ENCODE measurements at places on chromosomes 1 and 21. TPM values are rescaled to one million over a fixed set of nuclear protein-coding genes. Genes with fewer than 3 reads are reported as not detected.

The GPR161 gene
- 76.2 TPM for total RNA-seq

The TRIM58 gene
- total RNA-seq = 3.3 TPM

The KLF18 gene
- total RNA-seq = not detected

The HTR6 gene
- 0.41 TPM for total RNA-seq

The USH2A gene
- total RNA-seq = under 0.01 TPM

The SYCP1 gene
- total RNA-seq = not detected

The RNF220 gene
- 48.1 TPM for total RNA-seq

The HSD3B1 gene
- total RNA-seq = not detected

The KRTAP13-3 gene
- total RNA-seq = not detected

The ACTA1 gene
- 0.41 TPM for total RNA-seq

The BGLAP gene
- not detected for total RNA-seq

The ICOSLG gene
- 0.41 TPM for total RNA-seq

The DYNLT5 gene
- 1.2 TPM for total RNA-seq

The HUNK gene
- total RNA-seq = 7.7 TPM

The HFM1 gene
- 69.3 TPM for total RNA-seq

The SYT14 gene
- 51.4 TPM for total RNA-seq

The LCK gene
- not detected for total RNA-seq

The RIPPLY3 gene
- total RNA-seq = not detected

The ANXA9 gene
- under 0.01 TPM for total RNA-seq

The TNFSF18 gene
- 1.6 TPM for total RNA-seq

The SEMA6C gene
- total RNA-seq = 16.7 TPM

The DDAH1 gene
- total RNA-seq = 45.2 TPM

The SPRR3 gene
- total RNA-seq = not detected

The DMRTA2 gene
- total RNA-seq = 1.2 TPM

The KRTAP10-2 gene
- not detected for total RNA-seq

The OR14K1 gene
- total RNA-seq = not detected

The RGSL1 gene
- total RNA-seq = 0.82 TPM

The KRTAP21-2 gene
- not detected for total RNA-seq

The NEGR1 gene
- 78.7 TPM for total RNA-seq

The LHX8 gene
- total RNA-seq = 2.4 TPM

The RBM11 gene
- total RNA-seq = 10.2 TPM

The PEF1 gene
- 37.9 TPM for total RNA-seq

The CATSPER4 gene
- not detected for total RNA-seq

The NBPF6 gene
- not detected for total RNA-seq

The CD1D gene
- 0.41 TPM for total RNA-seq

The KCNJ9 gene
- 11.4 TPM for total RNA-seq

The LCE6A gene
- total RNA-seq = not detected

The CLIC4 gene
- 106 TPM for total RNA-seq

The GUCA2B gene
- not detected for total RNA-seq

The LCE1D gene
- not detected for total RNA-seq

The TRIM67 gene
- 24.1 TPM for total RNA-seq

The DNAI4 gene
- total RNA-seq = 42.4 TPM

The CA6 gene
- total RNA-seq = not detected

The SAMD11 gene
- total RNA-seq = 0.41 TPM

The JAM2 gene
- total RNA-seq = 15.5 TPM

The PCP4 gene
- total RNA-seq = 6.1 TPM

The HCRTR1 gene
- total RNA-seq = 1.6 TPM

The GBP4 gene
- 0.82 TPM for total RNA-seq

The SYT6 gene
- total RNA-seq = 12.6 TPM

The C1orf141 gene
- under 0.01 TPM for total RNA-seq

The SLC9C2 gene
- 3.7 TPM for total RNA-seq

The SPRR2F gene
- total RNA-seq = not detected
